ENCODE measurements at places on chromosomes 12 and 14.

DNA sequence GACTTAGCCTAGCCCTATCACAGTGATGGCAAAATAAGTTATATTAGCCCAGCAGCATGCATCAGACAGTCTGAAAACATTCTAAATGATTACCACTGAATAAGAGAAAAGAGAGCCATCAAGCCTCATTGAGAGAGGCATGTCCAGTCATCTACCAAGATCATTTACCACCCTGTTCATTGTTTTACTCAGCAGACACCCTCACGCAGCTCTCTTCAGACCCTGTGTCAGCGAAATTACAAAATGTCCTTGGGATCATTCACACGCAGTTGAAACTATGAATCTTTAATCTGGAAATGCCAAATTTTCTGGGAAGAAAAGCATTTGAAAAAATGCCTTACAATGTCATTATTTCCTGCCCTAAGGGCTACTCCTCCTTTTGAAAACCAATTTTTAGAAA is 89.5 kb downstream of the PTPRO start:
- no peak for DNase-seq

DNA sequence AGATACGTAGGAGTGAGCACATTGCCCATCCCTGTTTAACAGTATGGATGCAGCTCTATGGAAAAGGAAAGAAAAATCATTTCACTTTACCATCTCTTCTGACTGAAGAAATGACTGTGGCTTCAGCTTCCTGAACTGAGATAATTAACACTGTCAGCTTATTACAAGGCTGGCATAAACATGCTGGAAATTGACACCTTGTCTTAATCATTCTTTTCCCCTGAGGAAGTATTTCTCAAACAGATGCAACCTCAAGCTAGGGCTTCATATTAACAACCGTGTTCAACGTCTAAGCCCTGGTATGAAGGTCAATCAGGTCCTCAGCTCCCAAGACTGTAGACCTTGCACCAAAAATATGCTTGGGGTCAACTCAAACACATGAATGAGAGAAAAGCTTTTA is 25.0 kb downstream of the RERG start:
- no peak for DNase-seq

DNA sequence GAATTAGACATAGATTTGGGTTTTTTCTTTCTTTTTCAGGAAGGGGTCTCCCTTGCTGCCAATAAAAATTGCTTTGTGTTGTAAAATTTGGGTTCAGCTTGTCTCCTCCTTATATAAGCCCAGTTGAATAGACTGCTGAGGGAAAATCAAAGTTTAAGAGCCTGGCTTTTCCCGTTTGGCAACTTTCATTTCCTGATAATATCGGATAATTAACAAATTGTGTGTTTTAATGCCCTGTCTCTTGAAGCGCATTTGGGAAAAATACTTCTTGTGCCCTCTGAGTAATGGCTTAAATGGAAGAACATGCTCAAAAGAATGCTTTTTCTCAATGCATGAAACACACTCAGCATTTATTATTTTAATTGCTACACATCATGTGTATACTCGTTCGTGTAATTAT is 198.0 kb upstream of the DCN start:
- DNase-seq: no peak

GRCh38 chr14:59829469-59830337 is 40.9 kb downstream of the RTN1 start:
- DNase-seq: no peak

DNA sequence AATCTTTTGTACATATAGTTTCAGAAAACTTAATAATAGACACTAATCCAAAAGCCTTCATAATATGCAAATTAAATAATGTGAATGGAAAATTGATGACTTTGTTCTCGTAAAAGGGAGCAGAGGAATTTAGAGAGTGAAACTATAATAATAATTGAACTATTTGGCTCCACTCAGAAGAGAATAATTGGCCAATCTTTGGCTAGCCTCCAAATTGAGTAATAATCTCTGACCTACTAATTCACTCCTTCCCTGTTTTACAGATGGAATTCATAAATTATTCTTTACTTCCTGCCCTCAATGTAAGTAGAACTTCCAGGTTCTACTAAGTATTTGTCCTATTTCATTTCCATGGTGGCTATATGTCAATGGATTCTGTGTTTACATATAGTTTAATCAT is 15.8 kb downstream of the TRIM9 start:
- no peak for DNase-seq

- DNase-seq: peak; percentile 95
Observed at GRCh38 chr12:51025836-51026638, at the start of gene SLC11A2. SLC11A2 (minus strand) TSS chr12:51026384; CDS start chr12:51010728, 15,656 bp downstream.

- DNase-seq: peak; percentile 18
Observed at GRCh38 chr14:29236401-29236800, 469.8 kb downstream of the FOXG1 start.

- DNase-seq: no peak
Observed at GRCh38 chr12:101474711-101475386, at the start of gene SPIC. SPIC (plus strand) TSS chr12:101475336; CDS start chr12:101476905, 1,569 bp downstream.

DNA sequence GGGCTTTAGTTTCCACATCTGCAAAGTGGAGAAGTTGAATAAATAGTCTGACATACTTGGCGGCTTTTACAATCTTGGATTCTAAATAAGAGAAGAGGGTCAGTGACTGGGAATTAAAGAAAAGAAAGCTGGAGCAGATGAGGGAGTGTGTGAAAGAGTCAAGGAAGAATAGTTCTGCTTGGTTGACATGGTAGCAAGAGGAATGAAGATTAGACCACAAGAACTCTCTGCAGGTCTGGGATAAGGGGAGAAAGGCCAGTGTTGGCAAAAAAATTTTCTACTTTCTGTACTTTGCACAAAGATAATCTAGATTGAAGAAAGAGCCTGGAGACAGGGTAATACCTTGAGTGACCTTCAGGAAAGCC is 5.9 kb downstream of the ITGB7 start:
- DNase-seq: no peak

- peak; percentile 61 for DNase-seq
Observed at GRCh38 chr14:25042362-25043299, 7.3 kb downstream of the STXBP6 start.

GRCh38 chr12:40942326-40942725 is 245.8 kb upstream of the PDZRN4 start:
- DNase-seq: peak; percentile 45

DNA sequence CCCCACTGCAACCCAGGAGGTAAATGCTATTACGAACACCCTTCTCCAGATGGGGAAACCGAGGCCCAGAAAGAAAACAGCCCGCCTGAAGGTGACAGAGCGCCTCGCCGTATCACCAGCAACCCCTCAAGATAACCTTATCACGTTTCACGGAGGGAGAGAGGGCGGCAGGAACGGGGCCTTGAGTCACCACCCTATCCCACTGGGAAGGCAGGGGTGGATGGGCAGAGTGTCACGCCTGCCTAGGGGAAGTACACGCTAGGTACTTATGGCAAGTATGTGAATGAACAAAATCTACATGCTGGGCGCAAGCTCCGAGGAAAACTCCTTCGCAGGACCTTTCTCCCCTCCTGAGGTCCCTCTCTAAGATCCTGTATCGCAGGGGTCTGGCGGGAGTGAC is 17.8 kb downstream of the NCOR2 start:
- no peak for DNase-seq

All from HCEC 1CT (cell line).